Mesenchymal stem cell (in vitro differentiated cells and primary cell): ENCODE measurements at places on chromosomes 5 and 9.

DNA sequence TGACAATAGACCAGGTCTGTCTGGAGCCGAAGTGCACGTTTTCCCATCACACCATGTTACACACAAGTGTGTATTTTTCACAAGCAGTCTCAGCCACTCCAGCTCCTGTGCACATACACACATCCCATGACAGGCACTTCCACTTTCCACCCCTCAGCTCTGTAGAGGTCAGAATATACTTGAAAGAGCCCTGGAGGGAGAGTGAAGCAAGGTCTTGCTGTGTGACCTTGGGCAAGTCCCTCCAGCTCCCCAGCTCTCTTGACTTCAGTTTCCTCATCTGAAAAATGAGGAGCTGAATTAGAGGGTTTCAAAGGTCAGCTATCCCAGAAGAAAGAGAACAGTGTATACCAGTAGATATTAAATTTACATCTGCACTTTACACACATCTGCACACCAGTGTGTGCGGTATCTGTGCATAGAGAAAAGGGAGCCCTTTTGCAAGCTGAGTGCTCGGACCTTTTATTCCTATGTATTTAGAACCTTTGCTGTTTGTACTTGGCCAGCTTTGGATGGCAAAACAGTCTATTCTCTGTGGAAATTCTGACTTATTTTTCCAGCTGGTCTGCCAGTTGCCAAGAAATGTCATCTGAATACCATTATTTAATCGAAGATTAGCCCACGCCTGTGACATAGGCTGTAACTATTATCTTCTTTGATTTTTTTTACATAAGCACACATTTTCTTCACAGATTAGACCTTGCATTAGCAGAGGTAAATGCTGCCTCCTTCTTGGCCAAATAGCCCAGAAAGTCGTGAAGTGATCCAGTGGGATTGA is 528.0 kb downstream of the BNC2 start:
- DNase-seq: no peak

DNA sequence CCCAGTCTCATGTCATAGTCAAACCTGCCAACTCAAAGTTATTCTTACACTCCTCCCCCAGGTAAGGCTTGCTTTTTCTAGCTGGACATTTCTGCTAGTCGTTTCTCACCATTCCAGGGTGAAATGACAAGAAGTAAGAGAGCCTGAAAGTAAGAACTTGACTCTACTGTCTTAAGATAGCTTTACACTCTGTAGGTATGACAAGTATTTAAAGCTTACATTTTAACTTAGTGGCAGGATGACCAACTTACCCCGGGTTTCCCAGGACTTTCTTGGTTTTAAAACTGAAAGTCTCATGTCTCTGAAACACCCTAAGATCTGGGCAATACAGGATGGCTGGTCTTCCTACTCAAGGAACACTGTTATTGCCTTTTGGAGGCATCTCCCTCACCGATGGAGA is 67.5 kb upstream of the PIK3R1 start:
- no peak for DNase-seq

DNA sequence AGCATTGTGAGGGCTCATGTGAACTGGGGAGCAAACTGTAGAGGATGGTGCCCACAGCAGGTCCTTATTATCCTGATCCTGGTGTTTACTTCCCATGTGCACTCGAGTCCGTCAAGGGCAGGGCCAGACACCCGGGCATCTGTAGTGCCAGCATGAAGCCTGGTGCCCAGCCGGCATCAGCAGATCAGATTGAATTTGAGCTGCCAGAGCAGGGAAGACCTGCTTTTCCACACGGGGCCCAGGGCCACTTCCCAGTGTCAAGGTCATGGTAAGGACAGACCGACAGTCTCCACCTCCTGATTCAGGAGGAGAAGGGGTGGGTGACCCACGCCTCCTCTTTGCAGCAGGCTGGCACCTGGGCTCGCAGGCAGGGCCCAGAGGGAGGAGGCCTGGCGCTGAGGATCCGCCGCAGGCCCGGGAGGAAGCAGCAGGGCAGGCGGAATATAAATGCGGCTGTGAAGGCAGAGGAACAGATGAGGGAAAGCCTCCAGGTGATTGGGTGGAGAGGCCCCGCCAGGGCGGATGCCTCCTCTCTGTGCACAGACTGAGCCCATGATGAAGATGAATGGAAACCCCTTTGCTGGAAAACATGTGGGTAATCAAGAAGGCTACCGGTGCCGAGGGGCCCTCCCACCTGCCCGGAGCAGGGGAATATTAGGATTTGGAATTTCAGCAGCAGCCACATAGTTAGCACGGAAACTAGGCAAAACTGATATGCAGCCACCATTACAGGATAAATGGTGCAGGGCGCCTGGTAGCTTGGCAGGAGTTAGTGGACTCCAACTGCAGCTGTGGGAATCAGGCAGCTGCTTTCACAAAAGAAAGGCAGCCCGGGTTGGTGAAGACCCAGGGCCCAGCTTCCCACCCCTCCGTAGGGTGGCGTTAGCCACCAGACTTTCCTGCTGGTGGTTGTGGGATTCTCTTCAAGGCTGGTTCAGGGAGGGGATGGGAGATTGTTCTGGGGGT is 114.9 kb downstream of the GAPVD1 start:
- DNase-seq: no peak

DNA sequence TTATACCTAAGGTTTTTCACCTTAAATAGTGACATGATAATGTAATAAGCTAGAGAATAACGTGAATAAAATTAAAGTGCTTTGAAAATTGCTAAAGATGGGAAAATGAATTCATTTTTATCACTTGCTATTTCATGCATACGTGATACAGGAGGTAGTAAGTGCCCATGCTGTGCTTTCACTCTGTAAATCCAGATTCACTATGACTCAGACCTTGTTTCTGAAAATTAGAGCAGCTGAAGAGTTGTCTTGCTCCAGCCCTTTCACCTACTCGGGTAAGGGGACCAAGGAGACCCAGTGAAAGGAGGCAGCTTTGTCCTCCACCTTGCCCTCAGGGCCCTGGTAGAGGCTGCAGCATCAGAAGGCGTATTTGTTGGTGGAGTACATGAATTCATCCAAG is 87.9 kb downstream of the ANKH start:
- no peak for DNase-seq

DNA sequence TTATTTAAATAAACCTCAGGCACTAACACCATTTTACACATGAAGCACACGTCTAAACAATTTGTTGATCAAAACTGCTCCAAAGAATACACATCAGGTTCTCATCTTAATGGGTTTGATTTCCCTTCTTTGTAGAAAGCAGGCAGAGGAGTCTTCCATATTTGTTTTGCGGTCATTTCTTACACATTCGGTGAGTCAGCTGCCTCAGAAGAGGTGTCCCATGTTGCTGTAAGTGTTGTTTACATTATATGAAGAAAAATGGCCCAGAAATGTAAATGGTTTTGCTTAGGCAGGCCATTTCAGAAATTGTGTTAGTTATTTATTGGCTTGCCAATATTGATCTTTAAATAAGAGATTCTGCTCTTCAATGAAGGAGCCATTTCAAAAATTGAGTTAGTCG is 325.8 kb downstream of the TENT4A start:
- no peak for DNase-seq

DNA sequence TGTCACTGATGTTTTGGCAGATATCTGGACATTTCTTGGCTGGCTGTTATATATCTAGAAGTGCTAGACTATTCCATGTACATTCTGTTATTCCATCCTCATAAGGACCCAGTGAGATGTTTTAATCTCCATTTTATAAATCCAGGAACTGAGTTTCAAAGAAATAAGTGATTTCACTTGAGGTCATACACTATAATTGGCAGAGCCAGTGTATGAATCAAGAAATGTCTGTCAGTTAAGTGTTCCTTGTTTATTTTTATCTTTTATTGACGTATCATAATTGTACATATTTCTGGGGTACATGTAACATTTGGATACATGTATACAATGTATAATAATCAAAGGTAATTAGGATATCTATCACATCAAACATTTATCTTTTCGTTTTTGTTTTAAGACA is 338.3 kb upstream of the KLF4 start:
- no peak for DNase-seq

DNA sequence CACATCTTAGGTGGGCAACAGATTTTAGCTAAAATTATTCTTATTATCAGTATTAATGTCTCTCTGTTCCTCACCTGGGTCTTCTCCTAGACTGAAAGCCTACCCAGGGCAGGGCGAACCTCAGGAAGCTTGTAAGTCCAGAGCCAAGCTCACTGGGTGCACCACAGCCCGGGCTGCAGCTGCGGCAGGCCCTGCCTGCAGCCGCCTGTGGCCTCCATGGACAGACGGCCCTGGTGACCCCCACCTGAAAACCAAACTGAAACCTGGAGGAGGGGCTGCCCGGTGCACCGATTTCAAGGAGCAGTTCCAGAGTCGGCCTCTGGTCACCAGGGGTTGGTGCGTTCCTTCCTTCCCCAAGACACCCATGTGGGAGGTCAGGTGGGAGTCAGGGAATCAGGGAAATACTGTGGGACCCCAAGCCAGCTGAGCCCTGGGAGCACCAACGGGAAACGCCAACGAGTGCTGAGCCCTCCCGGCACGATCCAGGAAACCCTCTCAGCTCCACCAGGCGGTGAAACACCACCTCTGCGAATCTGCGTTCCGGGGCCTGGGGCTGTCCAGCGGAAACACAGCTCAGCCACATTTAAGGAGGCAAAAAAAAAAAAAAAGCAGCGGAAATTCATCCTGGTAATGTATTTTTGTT is 68.6 kb upstream of the PPP1R26 start:
- DNase-seq: no peak

DNA sequence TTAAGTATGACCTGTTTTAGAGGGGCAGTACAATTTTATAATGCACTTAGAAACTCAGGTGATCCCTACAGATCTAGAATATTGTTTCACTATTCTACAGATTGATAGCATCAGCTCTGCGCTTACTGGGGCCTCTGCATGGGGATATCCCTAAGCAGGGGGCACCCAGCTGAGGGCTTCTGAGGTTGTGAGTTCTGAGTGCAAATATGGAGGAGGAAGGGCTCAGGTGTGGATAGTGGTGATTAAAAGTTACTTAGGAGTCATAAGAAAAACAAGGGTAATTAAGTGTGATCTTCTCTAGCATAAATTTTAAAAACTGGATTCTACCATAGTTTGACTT is 274.4 kb downstream of the EFNA5 start:
- DNase-seq: no peak

- peak; percentile 32 for DNase-seq
These were observed 12.6 kb downstream of the ERGIC1 start for GRCh38 chr5:172846677-172847076.

DNA sequence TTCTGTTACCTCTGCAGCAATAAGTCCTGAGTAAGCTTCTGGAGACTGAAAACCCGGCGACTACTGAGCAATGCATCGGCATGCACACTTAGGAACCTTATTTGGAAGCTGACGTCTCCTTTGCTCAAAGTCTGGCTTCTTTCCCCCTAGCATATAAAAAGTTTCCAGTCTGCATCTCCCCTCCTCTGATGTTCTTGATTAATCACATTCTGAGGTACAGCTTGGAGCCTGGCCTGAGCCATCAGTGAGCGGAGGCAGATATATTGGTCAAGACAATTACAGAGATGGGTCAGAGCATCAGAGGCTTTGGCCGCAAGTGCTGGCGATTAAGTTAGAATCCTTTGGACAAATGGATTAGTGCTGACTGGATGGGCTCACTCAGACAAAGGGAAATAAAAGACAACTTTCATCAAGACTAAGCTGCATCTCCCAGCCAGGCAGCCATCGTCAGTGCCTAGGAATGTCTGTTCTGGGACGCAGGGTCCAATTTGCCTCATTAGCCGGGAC is 140.7 kb downstream of the MTX3 start:
- DNase-seq: no peak

- DNase-seq: no peak
These were observed 19.3 kb downstream of the AK3 start for GRCh38 chr9:4721736-4722135.

DNA sequence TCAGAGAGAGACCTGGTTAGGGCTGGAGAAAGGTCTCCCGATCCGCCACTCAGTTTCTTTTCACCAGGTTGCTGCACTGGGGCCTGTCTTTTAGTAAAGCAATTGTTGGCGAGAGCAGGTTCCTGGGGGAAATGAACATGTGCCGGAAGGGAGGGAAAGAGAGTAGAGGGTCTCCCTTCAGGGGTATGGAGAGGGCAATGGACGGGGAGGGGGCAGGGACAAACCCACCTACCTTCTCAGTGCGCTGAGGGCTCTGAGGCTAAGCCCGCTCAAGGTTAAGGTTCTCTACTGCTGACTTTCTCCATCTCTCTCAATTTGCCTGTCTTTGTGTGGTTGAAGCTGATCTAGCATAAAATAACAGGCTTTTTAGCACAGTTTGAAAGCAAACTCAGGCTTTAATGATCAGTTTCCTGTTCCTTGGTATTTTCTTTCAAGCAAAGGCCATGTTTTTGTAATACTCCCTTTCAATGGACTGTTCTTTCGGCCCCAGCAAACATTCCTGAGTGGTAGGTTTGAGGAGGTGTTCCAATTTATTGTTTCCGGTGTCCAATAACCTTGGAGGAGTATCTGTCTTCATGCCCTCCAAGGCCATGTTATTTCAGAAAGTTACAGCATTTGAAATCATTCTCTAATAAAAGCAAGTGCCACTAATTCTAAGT is 25.5 kb upstream of the TRAF1 start:
- DNase-seq: no peak

- DNase-seq: no peak
These were observed 3.3 kb downstream of the SHISAL2B start for GRCh38 chr5:64693636-64694035.

- DNase-seq: no peak
These were observed 46.7 kb downstream of the KCNT1 start for GRCh38 chr9:135748676-135749075.

DNA sequence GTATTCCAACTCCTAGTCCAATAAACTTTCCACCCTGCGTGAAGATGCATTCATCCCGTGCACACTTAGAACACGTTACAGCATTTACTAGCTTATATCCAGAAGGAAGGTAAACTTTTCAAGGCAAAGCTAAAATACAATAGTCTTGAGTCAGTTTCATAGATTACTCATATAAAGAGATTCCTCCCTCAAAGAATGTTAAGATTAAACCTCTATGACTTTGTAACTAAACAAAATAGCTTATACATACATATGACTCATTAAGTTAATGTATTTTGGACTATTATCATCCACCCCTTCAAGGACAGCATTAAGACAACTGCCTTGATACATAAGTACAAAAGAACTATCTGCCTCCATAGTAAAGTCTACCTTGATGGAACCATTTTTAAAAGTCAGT is 36.1 kb downstream of the TLE1 start:
- DNase-seq: no peak

DNA sequence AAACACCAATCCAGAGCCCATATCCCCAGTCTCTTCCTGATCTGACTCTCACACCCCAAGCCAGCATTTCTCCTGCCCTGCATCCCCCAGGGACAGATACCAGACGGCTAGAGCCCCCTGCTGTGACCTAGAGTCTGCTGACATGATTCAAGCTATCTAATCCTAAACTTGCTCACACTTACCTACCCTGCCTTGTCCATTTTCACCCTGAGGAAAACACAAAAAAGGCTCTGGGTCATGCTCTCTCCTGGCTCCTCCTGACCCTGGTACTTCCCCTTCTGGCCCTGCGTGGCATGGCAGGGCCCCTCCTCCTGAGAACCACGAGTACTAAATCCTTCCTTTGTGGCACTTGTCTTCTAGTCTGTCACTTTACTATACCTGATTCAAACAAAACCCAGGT is 2.8 kb upstream of the ARRDC1 start:
- no peak for DNase-seq

GRCh38 chr9:90058182-90058763 is 453.5 kb downstream of the GADD45G start:
- DNase-seq: peak; percentile 13
